Fibroblast of villous mesenchyme (primary cell): ENCODE measurements at places on chromosomes 4 and X. TPM values are rescaled to one million over a fixed set of nuclear protein-coding genes. Genes with fewer than 3 reads are reported as not detected.
A peak's percentile ranks its signal among the peaks of the same experiment; 100 is the strongest.

GRCh38 chr4:65667506-65668041 lies 2.7 kb downstream of the EPHA5 start:
- DNase-seq: no peak

DNA sequence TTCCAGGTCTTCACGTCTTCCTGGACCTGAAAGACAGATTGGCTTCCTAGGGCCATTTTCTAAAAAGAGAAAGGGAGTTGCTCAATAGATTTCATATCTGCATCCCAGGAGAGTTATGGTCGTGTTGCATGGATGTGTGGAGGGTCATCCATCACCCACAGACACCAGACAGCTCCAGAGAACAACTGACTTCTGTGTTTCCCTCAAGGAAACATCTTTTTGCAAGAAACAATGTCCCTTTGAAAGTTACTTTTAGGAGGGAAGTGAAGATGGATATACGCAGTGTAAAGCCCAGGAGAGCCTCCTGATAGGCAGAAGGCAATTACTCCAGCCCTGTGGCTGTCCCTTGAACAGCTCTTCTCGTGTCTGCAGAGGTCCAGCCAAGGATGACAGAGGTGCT lies 108.3 kb downstream of the CLNK start:
- no peak for DNase-seq

DNA sequence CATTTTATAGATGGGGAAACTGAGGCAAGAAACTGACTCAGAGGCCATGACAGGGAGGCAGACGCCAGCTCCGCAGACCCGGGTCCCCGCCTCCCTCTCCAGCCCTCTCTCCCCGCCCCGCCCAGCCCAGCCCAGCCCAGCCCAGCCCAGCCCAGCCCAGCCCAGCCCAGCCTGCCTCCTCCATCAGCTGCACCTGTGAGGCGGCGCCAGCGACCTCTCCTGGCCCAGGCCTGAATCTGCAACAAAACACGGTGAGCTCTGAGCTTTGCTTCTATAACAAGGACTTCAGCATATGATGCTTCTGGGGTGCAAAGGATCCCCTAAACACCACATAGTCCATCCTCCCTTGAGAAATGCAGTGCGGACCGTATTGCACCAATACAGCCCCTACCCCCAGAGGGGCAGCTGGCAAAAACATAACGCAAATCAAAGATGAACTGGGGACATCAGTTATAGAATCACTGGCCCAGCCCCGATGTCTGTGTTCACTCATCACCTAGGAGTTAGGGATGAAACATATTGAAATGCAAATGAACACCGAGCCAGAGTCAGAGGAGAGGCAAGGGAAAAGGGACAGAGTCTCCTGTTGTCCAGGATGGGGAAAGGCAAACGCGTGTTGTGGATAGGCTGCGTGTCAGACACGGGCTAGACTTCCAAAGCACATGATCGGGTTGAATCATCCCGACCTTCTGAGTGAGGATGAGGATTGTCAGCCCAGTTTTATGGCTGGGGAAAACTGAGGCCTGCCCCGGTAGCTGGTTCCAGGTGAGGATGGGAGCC lies 216.1 kb upstream of the PSAPL1 start:
- peak; percentile 37 for DNase-seq

Gene ZDHHC15
- under 0.01 TPM in 1 of 2 replicates, not detected in the other for total RNA-seq

Gene IL2RG
- total RNA-seq: not detected in 2 replicates

Gene PNMA5
- total RNA-seq: 0.64 TPM in 1 of 2 replicates, not detected in the other

Gene PCDH19
- 0.32 and 0.86 TPM in 2 replicates for total RNA-seq

Gene RTL3
- total RNA-seq: under 0.01 and 0.32 TPM in 2 replicates

Gene CSAG1
- not detected in 2 replicates for total RNA-seq

Gene ANXA10
- total RNA-seq: under 0.01 and 0.32 TPM in 2 replicates
